ENCODE measurements at places on chromosomes 6 and 20. TPM values are rescaled to one million over a fixed set of nuclear protein-coding genes. Genes with fewer than 3 reads are reported as not detected.

DDO gene
- total RNA-seq, result not detected

SPATS1 gene
- total RNA-seq, result not detected

RTN4IP1 gene
- total RNA-seq, result 2.4 TPM

RPS21 gene
- 3,210 TPM for total RNA-seq

SLC22A16 gene
- not detected for total RNA-seq

OLIG3 gene
- total RNA-seq, result not detected

RAET1L gene
- total RNA-seq, result not detected

MAP7 gene
- 0.45 TPM for total RNA-seq

C20orf141 gene
- total RNA-seq, result not detected

C6orf118 gene
- total RNA-seq, result not detected

TMEM200A gene
- total RNA-seq, result 0.30 TPM

FRK gene
- not detected for total RNA-seq

PTK6 gene
- total RNA-seq, result 0.22 TPM

ZNF391 gene
- total RNA-seq, result 1.6 TPM

TAAR1 gene
- total RNA-seq, result not detected

GRCh38 chr6:26322645-26323482, 42.1 kb upstream of the BTN3A2 start:
- peaks cover 23% of the 10 kb centered on the region for H3K4me1 ChIP-seq
- H3K27me3 ChIP-seq, result no peaks in the 10 kb centered on the region
- no peak overlapping the region for H3K27ac ChIP-seq
- DNase-seq, result peak; percentile 88
- no peaks in the 10 kb centered on the region for H3K36me3 ChIP-seq

GRCh38 chr6:170008294-170008785, 256.9 kb downstream of the ERMARD start:
- no peaks in the 10 kb centered on the region for H3K27me3 ChIP-seq
- H3K4me3 ChIP-seq, result no peak overlapping the region
- no peak for DNase-seq
- no peak overlapping the region for H3K27ac ChIP-seq
- H3K4me1 ChIP-seq, result no peaks in the 10 kb centered on the region

GRCh38 chr6:109236115-109237076, 141.1 kb downstream of the CEP57L1 start:
- DNase-seq, result no peak
- no peak overlapping the region for H3K4me3 ChIP-seq
- H3K36me3 ChIP-seq, result no peaks in the 10 kb centered on the region
- no peaks in the 10 kb centered on the region for H3K27me3 ChIP-seq
- H3K4me1 ChIP-seq, result peaks cover 14% of the 10 kb centered on the region
- no peak overlapping the region for H3K27ac ChIP-seq

GRCh38 chr6:137729866-137730629, 137.0 kb upstream of the TNFAIP3 start:
- no peaks in the 10 kb centered on the region for H3K4me1 ChIP-seq
- H3K27me3 ChIP-seq, result no peaks in the 10 kb centered on the region
- H3K4me3 ChIP-seq, result no peak overlapping the region
- no peaks in the 10 kb centered on the region for H3K36me3 ChIP-seq

- H3K27me3 ChIP-seq, result no peaks in the 10 kb centered on the region
- H3K4me3 ChIP-seq, result no peak overlapping the region
- H3K36me3 ChIP-seq, result no peaks in the 10 kb centered on the region
- no peak for DNase-seq
- peak overlapping the region; percentile 82 for H3K27ac ChIP-seq
- peaks cover 23% of the 10 kb centered on the region for H3K4me1 ChIP-seq
These were observed 59.0 kb upstream of the EEF1A1 start for GRCh38 chr6:73579851-73580246.

- H3K4me1 ChIP-seq, result no peaks in the 10 kb centered on the region
- no peaks in the 10 kb centered on the region for H3K36me3 ChIP-seq
- no peak for DNase-seq
- no peak overlapping the region for H3K27ac ChIP-seq
These were observed 170.7 kb upstream of the KCNK16 start for GRCh38 chr6:39493174-39493573.

GRCh38 chr6:21295506-21296240, 297.9 kb upstream of the SOX4 start:
- no peaks in the 10 kb centered on the region for H3K4me1 ChIP-seq
- H3K4me3 ChIP-seq, result no peak overlapping the region
- H3K27ac ChIP-seq, result no peak overlapping the region
- H3K36me3 ChIP-seq, result no peaks in the 10 kb centered on the region
- H3K27me3 ChIP-seq, result peaks cover 4% of the 10 kb centered on the region

DNA sequence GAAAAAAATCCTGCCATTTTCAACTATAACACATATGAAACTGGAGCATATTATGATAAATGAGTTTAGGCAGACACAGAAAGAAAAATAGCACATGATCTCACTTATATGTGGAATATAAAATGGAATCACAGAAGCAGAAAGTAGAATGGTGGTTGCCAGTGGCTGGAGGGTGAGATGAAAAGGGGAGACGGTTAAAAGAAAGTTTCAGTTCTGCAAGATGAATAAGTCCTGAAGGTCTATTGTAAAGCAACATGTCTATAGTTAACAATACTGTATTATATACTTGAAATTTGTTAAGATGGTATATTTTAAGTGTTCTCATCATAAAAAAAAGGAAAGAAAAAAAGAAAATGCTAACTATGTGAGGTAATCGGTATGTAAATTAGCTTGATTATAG, 503.9 kb downstream of the EPHA7 start:
- no peak overlapping the region for H3K4me3 ChIP-seq
- no peaks in the 10 kb centered on the region for H3K36me3 ChIP-seq
- no peaks in the 10 kb centered on the region for H3K27me3 ChIP-seq
- no peaks in the 10 kb centered on the region for H3K4me1 ChIP-seq
- no peak for DNase-seq

DNA sequence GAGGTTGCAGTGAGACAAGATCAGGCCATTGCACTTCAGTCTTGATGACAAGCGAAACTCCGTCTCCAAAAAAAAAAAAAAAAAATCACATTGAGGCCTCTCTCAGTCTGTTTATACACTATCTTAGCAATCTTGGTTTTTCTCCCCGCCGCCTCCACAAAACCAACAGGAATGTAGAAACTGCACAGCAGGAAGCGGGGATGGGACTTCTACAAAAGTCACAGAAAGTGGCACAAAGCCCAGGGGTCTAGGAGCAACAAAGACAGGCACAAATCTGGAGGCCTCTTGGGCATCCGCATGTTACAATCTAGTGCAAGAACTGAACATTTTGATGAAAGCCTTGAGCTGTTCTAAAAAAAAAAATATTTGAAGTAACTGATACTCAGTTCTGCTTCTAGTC, 48.6 kb downstream of the KDM1B start:
- no peak overlapping the region for H3K4me3 ChIP-seq
- H3K4me1 ChIP-seq, result no peaks in the 10 kb centered on the region
- no peaks in the 10 kb centered on the region for H3K27me3 ChIP-seq
- peaks cover 41% of the 10 kb centered on the region for H3K36me3 ChIP-seq
- H3K27ac ChIP-seq, result no peak overlapping the region

GRCh38 chr6:84788689-84789088, 24.3 kb upstream of the TBX18 start:
- no peaks in the 10 kb centered on the region for H3K27me3 ChIP-seq
- no peaks in the 10 kb centered on the region for H3K4me1 ChIP-seq
- no peak overlapping the region for H3K4me3 ChIP-seq
- no peak overlapping the region for H3K27ac ChIP-seq

GRCh38 chr20:63215101-63216040, 560 bp downstream of the YTHDF1 start:
- peaks cover 36% of the 10 kb centered on the region for H3K36me3 ChIP-seq
- peak overlapping the region; percentile 40 for H3K27ac ChIP-seq
- no peak for DNase-seq
- H3K27me3 ChIP-seq, result no peaks in the 10 kb centered on the region
- H3K4me3 ChIP-seq, result peak overlapping the region; percentile 75
- H3K4me1 ChIP-seq, result peaks cover 56% of the 10 kb centered on the region

DNA sequence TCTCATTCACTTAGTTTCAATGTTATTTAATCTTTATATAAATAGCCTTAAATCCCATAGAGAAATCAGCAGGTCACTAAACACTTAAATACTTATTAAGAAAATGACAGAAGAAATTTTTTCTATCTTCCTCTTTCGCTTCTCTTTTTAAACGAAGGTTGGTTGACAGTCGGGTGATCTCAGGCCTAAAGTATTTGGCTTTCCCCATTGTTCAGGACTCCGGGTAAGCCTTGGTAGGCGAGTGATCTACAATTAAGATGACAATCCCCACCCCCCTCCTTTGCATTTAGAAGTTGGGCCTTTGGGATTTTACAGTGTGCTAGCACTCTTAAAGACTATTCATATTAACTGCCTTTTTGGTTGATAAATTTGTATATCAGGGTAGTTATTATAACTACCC, 19.7 kb upstream of the UTRN start:
- H3K36me3 ChIP-seq, result no peaks in the 10 kb centered on the region
- H3K27ac ChIP-seq, result no peak overlapping the region
- DNase-seq, result no peak
- no peaks in the 10 kb centered on the region for H3K27me3 ChIP-seq
- no peaks in the 10 kb centered on the region for H3K4me1 ChIP-seq
- no peak overlapping the region for H3K4me3 ChIP-seq

DNA sequence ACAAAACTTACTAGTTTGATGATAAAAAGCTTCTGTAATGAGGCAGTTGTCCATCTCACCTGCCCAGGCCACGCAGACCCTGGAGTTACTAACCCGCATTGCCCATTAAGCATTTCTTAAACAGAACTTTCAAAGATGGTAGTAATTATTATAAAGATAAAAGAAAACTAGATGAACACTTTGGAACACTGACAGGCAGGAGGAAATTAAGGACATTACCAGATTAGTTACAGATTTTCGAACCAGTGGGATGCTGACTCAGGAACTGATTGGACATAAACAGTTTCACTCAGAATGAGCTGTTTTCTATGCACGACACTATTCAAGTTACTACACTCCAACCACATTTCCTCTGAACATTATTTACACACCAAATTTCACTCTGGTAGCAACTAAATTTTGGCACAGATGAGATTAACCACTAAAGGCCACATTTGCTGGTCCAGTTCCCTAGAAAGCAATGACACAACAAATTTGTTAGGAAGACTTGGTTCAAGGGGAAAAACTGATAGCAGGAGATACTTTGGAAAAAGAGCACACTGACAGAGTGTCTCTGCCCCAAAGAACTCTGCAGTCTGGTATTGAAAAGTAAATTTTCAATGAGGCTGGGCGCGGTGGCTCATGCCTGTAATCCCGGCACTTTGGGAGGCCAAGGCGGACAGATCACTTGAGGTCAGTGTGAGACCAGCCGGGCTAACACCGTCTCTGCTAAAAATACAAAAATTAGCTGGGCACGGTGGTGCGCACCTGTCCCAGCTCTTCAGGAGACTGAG, 3.0 kb downstream of the ROMO1 start:
- H3K4me1 ChIP-seq, result peaks cover 23% of the 10 kb centered on the region
- H3K27me3 ChIP-seq, result no peaks in the 10 kb centered on the region
- peaks cover 58% of the 10 kb centered on the region for H3K36me3 ChIP-seq

GRCh38 chr20:4665591-4665990, 56.1 kb upstream of the PRND start:
- DNase-seq, result no peak
- H3K27ac ChIP-seq, result no peak overlapping the region
- H3K36me3 ChIP-seq, result no peaks in the 10 kb centered on the region
- H3K4me3 ChIP-seq, result peak overlapping the region; percentile 31
- H3K4me1 ChIP-seq, result peaks cover 27% of the 10 kb centered on the region

DNA sequence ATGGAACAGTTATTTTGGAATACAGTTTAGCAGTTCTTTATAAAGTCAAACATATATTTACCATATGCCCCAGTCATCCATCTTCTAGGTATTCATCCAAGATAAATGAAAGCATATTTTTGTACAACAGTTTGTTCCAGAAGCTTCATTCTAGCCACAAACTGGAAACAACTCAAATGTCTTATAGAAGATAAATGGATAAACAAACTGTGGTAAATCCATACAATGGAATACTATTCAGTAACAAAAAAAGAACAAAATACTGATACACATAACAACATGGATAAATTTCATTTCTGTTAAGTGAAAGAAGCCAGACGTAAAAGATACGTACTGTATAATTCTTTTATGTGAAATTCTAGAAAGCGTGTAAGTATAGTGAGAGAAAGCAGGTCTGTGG, 167.0 kb upstream of the AHI1 start:
- no peaks in the 10 kb centered on the region for H3K4me1 ChIP-seq
- DNase-seq, result no peak
- H3K27me3 ChIP-seq, result no peaks in the 10 kb centered on the region
- no peak overlapping the region for H3K27ac ChIP-seq
- H3K36me3 ChIP-seq, result no peaks in the 10 kb centered on the region

- no peak overlapping the region for H3K4me3 ChIP-seq
- H3K4me1 ChIP-seq, result peaks cover 12% of the 10 kb centered on the region
- no peaks in the 10 kb centered on the region for H3K27me3 ChIP-seq
- no peak for DNase-seq
These were observed 39.7 kb downstream of the THBS2 start for GRCh38 chr6:169213814-169214520.

GRCh38 chr6:48199499-48199898, 88.5 kb upstream of the PTCHD4 start:
- H3K27me3 ChIP-seq, result no peaks in the 10 kb centered on the region
- H3K36me3 ChIP-seq, result no peaks in the 10 kb centered on the region
- no peaks in the 10 kb centered on the region for H3K4me1 ChIP-seq

GRCh38 chr6:149160943-149161342, 156.6 kb upstream of the TAB2 start:
- no peaks in the 10 kb centered on the region for H3K4me1 ChIP-seq
- DNase-seq, result no peak
- H3K4me3 ChIP-seq, result no peak overlapping the region
- H3K27ac ChIP-seq, result no peak overlapping the region
- no peaks in the 10 kb centered on the region for H3K27me3 ChIP-seq
- H3K36me3 ChIP-seq, result no peaks in the 10 kb centered on the region

GRCh38 chr6:44388135-44388487, 605 bp downstream of the CDC5L start:
- H3K27ac ChIP-seq, result peak overlapping the region; percentile 89
- H3K27me3 ChIP-seq, result no peaks in the 10 kb centered on the region
- H3K4me3 ChIP-seq, result peak overlapping the region; percentile 84
- peaks cover 23% of the 10 kb centered on the region for H3K36me3 ChIP-seq
- no peak for DNase-seq

- no peaks in the 10 kb centered on the region for H3K4me1 ChIP-seq
- no peak for DNase-seq
- no peaks in the 10 kb centered on the region for H3K36me3 ChIP-seq
- H3K4me3 ChIP-seq, result no peak overlapping the region
- H3K27ac ChIP-seq, result no peak overlapping the region
- H3K27me3 ChIP-seq, result no peaks in the 10 kb centered on the region
These were observed 167.0 kb upstream of the SASH1 start for GRCh38 chr6:148175550-148176188.

- H3K27ac ChIP-seq, result no peak overlapping the region
- H3K27me3 ChIP-seq, result no peaks in the 10 kb centered on the region
- no peaks in the 10 kb centered on the region for H3K36me3 ChIP-seq
- DNase-seq, result no peak
These were observed 258.0 kb downstream of the HACE1 start for GRCh38 chr6:104601721-104602120.

Data from CD4-positive, alpha-beta T cell (primary cell).